Activated B cell treated with CpG ODN at 0.5 μM for 24 hours (primary cell): ENCODE measurements at places on chromosomes 7 and 10.
A peak's percentile ranks its signal among the peaks of the same experiment; 100 is the strongest.

GRCh38 chr7:51316262-51316665, 345 bp downstream of the COBL start:
- DNase-seq: no peak

DNA sequence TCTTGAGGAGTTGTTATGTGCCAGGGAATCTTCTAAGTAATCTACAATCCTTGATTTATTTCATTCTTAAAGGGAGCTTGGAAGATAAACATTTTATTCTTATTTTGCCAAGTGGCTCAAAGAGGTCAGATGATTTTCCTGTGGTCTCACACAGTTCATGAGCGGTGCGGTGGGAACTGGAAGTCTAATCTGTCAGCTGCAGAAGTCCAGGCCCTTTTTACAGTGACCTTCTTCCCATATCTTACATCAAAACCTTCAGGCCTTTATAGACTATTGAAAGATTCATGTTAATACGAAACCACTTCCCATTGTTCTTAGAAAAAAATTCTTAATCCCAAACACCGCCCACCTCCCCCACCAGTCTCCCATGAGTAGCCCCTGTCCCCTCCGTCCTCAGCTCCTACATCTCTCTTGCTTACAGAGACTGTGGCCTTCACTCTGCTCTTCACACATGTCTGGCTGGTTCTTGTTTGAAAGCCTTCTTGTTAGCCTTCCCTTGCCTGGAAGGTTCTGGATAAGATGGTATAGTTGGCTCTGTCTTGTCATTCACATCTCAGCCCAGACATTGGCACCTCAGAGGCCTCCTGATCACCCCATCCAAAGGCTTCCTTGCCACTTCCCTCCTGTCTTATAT, 61.5 kb downstream of the ITGA8 start:
- DNase-seq: no peak

GRCh38 chr7:6315746-6316145, 43.3 kb upstream of the CYTH3 start:
- DNase-seq: no peak

DNA sequence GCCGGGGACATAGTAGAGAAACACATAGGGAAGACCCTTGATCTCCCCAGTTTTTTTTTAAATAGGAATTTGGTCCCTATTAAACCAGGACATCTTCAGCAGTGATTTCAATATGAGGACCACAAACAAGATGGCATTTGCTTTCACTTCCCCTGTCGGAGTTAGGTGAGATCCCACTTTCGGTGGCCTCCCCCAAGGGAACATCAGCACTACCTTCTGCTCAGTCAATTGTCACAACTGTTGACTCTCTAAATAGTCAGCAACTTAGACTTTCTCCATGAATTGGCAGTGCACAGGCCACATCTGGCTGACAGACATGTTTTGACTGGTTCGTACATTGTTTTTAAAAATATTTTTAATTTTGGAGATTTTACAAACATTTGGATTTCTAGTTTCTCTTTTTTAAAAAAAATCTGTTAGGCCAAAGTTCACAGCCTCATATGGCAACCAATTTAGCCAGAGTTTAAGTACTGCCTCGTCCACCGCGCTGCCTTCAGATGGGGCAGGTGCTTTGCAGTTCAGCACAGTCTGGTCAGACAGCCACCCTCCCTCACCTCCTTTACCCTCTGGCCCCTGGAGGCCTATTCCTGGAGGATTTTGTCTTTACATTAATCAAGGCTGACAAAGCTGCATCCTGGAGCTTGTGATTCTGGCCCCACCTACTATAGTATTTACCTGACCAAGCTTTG, 139.2 kb upstream of the PRR15 start:
- DNase-seq: no peak

DNA sequence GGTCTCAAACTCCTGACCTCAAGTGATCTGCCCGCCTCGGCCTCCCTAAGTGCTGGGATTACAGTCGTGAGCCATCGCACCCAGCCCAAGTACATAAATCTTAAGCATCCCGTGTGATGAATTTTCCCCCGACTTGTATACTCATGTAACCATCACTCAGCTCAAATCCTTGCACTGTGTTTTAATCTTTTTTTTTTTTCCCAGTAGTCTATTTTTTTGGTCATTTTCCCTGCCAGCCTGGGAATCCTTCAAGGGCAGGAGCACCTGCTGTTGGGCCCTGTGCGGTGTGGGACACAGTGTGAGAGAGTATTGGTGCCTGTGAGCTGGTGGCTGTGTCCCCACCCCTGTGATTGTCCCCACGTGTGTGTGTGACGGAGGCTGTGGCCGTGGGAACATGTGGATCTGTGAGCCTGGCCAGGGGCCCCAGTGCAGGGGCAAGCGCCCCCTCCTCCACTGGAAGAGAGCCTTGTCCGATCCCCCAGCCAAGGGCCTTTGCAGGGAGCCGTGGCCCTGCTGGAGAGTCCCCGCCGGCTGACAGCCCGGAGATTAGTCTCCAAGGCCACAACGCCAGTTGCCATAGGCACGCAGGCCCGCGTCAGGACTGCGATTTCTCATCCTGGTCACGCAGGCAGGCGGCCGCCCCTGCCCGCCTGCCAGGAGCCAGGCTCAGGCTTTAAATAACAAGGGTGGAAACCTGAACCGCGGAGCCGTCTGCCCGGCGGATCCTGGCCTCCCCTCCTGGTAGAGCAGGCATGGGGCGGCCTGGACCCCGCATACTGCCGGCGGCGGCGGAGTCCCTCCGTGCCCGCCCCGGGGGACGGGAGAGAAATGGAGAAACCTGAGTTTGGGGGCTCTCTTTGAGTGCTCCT, 26.5 kb downstream of the GTF2IRD1 start:
- DNase-seq: peak; percentile 22

DNA sequence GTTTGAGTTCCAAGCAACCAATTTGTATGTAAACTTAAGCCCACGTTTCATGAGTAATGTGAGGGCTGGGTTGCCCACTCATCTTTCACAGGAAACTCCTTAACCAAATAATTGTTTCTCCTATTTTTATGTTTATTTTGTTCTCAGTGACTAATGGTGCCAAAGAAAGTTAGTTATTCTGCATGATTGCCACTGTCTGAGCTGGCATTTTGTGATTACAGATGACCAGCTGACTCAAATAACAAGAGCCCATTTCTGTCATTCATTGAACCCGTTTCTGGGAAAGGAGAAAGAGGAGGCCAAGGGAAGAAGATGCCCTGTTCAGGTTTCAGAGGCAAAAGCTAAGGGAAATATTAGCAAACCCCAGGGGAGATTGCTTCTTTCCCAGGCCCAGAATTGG, 186.9 kb upstream of the MYO3A start:
- no peak for DNase-seq

DNA sequence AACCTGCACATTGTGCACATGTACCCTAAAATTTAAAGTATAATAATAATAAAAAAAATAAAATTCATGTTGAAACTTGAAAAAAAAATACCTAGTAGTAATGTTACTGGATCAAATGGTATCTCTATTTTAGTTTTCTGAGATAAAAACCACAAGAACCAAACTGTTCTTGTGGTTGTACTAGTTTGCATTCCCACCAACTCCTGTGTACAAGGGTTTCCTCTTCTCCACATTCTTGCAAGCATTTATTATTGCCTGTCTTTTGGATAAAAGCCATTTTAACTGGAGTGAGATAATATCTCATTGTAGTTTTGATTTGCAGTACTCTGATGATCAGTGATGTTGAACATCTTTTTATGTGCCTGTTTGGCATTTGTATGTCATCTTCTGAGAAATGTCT, 177.7 kb downstream of the KIF20B start:
- DNase-seq: no peak

GRCh38 chr10:35545878-35546590, 59.1 kb upstream of the GJD4 start:
- DNase-seq: no peak

DNA sequence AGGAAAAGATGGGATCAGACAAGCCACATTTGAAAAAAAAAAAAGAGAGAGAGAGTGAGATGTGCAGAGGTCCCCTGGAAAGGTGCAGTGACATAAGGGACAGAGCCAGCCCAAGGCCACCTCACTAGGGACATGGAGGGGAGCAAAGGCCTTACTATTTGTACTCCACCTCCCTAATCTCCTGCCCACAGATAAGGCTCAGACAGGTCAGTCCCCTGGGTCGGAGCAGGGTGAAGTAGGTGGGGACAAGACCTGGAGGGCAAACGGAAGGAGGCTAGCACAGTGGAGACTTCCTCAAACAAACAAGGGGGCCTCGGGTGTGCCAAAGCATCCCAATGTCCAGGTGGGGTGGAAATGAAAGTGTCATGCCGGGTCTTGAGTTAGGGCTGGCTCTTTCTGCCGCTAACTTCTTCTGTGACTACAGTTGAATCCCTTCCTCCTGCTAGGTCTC, 7.0 kb downstream of the PRF1 start:
- no peak for DNase-seq

- DNase-seq: no peak
Measured at GRCh38 chr10:80207768-80208370, 2.5 kb upstream of the ANXA11 start.

- no peak for DNase-seq
Measured at GRCh38 chr7:142595816-142596516, 153.3 kb upstream of the PRSS1 start.

DNA sequence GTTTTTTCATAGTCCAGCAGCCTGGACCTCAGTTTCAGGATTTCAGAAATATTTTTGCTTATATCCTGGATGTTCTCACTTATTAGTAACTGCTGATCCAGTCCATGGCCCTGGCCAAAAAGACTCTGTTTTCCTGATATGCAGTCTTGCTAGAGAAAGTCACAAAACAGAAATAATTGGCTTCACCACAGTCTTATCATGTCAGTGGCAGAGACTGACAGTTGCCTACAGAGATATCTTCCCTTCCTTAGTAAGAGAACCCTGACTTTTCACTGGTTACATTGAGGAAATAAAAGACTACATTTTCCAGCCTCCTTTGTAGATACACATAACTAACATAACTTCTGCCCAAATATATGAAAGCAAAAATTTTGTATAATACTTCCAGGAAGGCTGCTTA, 56.6 kb downstream of the AHR start:
- DNase-seq: no peak

DNA sequence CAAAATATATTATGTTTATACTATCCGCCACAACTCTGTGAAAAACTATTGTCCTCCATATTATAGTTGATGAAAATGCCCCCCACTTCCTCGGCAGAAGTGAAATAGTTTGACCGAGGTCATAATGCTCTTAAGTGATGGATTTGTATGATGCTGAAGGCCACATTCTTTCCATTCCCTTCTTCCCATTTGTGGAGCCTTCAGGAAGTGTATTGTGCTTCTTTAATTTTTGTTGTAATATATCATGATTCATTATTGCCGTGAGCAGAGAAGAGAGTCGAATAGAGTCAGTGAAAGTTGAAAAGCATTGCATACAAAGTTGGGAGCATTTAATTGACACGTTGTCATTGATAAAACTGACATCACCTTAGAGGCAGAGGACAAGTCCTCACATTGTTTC, 460.3 kb downstream of the SUGCT start:
- no peak for DNase-seq

GRCh38 chr10:124993736-124994451, 52.0 kb downstream of the ZRANB1 start:
- no peak for DNase-seq

DNA sequence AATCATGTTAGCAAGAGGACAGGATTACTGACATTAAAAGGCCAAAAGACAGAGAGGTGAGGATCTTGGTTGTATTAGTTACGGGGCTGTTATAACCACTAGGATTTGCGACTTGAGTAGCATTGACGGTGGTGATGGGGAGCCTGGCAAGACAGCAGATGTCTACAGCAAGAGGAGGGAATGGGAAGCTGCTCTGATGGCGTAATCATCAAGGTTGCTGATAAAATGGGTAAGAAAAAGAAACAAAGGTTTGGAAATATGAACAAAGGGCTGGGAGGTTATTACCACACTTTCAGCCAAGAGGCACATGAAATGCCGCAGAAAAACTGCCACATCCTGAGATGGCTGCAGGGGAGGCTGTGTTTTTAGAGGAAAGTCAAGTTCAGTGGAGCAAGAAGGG, 33.9 kb downstream of the TMEM229A start:
- DNase-seq: no peak

DNA sequence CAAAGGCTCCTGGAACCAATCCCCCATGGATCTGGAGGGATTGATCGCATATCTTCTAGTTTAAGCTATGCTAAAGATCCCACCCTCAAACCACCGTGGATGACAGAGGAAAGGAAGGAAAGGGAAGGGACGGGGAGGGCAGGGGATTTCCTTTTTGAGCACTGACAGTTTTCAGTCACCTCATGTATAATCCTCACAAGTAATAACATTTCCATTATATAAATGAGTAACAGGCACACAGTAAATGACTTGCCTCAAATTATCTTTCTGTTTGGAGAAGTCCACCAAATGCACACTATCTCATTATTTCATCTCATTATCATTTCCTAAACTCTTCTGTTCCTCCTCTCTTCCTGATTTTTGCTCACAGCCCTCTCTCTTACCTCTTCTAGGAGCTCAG, 127.1 kb upstream of the AOAH start:
- no peak for DNase-seq

DNA sequence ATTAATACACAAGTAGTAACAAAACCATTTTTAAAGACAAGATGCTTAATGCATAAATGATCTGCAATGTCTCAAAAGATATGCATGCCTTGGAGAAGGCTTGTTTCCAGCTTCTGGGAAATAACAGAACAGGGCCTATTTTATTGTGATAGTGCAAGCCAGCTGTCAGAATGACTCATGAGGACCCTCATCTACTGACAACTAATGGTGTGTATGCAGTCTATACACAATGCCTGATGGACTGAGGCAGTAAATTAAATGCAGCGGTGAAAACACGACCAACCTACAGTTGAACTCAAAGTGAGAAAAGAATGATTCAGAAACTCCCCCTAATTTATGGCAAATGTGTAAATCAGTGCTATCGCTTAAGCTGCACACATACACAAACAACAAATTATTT, 46.3 kb downstream of the VPS41 start:
- DNase-seq: no peak

GRCh38 chr10:42795701-42796100, 13.1 kb downstream of the BMS1 start:
- DNase-seq: no peak

GRCh38 chr10:87750817-87751216, 67.2 kb downstream of the ATAD1 start:
- DNase-seq: no peak

- DNase-seq: no peak
Measured at GRCh38 chr7:35854311-35854710, 53.5 kb downstream of the SEPTIN7 start.

DNA sequence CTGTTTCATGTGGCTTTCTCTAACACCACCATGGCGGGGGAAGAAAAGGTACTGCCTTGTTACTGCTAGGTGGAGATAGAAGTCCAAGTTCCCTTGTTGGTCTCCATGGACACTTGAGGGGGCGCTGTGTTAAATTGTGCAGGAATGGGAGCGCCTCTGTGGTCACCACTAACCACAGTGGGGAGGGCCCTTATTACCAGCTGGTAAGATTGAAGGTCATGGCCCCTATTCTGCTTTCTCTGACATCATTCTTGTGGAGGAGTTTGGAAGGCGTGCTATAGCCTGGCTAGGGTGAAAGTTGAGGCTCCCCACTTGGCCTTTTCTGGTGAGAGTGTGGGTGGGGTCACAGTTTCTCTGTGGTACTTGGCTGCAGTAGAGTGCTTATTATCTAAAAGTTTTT, 14.9 kb upstream of the MXI1 start:
- no peak for DNase-seq
